ENCODE measurements at places on chromosomes 4 and X.

GRCh38 chr4:127506283-127506682, 126.5 kb upstream of the INTU start:
- DNase-seq = no peak

- no peak for DNase-seq
Observed at GRCh38 chr4:58453956-58454355, 1343.8 kb upstream of the IGFBP7 start.

DNA sequence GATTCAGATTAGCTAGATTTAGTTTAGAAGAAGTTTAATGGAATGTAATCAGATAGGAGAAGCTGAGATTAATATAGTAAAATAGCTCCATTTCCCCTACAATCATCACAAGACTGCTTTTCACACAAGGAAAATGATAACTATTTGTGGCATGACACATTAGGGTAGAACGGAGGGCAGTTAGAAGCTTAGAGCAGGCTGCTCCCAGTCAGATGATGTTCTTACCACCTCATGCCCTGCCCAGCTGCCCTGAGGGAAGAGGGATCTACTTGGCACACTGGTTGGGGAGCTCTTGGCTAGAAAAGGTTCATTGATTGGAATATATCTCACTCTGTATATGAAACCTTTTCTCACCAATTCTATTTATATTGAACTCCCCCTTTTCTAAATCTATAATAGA, 180.7 kb upstream of the IL15 start:
- DNase-seq = no peak

DNA sequence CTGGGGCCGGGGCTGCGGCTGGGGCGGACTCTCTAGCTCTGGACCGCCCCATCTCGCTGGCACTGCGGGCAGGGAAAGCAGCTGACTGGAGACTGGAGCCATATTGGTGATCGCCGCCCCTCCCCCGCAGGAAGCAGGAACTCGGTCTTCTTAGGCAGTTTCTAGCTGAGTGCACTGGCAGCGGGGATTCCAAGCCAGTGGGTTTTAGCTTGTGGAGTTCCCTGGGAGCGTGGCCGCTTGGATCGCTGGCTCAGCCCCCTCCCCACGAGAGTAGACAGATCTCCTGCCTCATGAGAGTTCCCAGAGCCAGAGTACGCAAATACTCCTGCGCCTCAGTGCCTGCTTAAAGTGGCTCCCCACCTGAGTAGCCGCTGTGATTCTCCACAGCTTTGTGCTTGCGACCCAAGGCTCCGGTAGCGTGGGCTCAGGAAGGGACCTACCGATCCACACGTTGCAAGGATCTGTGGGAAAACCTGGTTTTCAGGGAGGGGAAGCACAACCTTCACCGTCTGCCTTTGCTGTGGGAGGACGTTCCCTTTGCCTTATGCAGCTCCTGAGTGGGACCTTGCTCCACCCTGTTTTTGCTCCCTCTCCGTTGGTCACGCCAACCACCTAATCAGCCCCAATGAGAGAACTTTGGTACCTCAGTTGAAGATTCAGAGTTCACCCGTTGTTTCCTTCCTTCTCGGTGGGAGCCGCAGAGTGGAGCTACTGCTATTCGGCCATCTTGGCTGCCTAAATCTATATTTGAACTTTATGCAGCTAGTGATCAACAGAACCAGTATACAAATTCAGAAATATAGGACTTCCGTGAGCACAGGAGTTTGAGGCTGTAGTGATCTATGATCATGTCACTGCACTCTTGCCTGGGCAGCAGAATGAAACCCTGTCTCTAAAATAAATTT, 803.9 kb upstream of the PCDH10 start:
- DNase-seq = peak; percentile 68

- no peak for DNase-seq
Observed at GRCh38 chr4:73419106-73420038, 15.3 kb downstream of the ALB start.

- no peak for DNase-seq
Observed at GRCh38 chrX:11540532-11541377, 125.0 kb downstream of the ARHGAP6 start.

DNA sequence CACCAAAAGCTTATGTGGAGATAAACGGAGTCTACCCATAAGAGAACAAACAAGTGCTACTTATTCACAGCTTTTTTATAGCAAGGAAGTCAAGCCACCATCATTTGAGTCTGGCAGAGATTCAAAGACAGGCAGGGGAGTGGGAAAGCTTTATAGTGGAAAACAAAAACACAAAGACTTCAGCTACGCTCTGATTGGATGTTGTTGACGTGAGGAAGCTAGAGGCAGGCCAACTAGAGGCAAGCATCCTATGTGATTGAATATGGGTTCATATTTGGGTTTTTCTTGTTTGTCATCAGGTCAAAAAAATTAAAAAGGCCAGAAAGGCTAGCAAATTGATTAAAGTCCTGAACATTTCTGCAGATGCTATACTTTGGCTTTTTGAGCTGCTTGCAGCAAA, 719 bp upstream of the TCEAL4 start:
- no peak for DNase-seq

DNA sequence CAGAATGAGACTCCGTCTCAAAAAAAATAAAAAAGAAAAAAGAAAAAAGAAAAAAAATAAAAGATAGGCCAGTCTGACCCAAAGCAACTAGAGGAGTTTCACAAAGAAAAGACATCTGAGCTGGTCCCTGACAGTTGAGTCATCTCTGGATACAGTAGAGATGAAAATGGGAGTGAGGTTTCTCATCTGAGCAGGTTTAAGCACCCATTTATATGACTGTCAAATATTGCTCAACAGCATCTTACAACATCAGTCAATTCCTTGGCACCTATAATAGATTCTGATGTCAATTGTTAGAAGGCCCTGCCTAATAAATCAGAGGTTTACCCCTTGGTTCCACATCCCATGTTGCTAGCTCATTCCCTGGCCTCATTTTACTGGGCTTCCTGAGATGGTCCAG, 490.5 kb downstream of the MAGEE1 start:
- DNase-seq = no peak

- no peak for DNase-seq
Observed at GRCh38 chr4:105596684-105597083, 44.3 kb downstream of the ARHGEF38 start.

GRCh38 chr4:1628892-1629698, 55.0 kb downstream of the FAM53A start:
- DNase-seq = peak; percentile 16

- DNase-seq = no peak
Observed at GRCh38 chr4:138076561-138076960, 165.6 kb downstream of the SLC7A11 start.

DNA sequence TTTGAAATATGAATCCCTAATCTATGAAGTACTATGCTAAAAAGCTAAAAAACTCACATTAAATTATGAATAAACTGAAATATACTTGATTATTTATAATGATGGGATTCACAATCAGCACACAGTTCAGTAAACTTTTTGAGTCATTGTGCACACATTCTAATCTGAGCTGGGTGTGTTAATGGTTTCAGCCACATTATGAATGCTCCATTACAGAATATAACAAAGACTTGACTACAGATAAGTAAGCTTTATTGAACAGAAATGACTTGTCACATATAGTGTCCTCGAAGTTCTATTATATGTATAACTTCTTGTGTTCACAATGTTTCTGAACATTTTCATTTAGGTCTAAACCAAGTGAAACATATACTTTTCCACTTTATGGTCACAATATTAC, 1649.9 kb upstream of the IGFBP7 start:
- no peak for DNase-seq

GRCh38 chr4:168717847-168718246, 221.0 kb downstream of the PALLD start:
- no peak for DNase-seq

DNA sequence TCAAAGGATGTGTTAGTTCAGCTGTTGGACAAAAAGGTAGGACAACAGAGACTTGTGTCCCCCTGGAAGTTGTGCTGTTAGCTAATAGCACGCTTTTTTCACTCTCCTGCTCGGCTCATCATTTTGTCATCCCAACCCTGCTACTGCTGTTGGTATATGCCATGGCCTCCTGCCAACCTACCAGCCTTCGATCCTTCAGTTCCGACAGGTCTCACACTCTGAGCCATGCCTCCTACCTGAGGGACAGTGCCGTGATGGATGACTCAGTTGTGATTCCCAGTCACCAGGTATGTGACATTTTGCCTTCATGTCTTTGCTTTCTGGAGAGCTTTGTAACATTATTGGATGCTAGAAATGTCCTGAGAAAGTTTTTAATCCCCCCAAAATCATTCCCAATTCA, 268.1 kb downstream of the ANK2 start:
- no peak for DNase-seq

DNA sequence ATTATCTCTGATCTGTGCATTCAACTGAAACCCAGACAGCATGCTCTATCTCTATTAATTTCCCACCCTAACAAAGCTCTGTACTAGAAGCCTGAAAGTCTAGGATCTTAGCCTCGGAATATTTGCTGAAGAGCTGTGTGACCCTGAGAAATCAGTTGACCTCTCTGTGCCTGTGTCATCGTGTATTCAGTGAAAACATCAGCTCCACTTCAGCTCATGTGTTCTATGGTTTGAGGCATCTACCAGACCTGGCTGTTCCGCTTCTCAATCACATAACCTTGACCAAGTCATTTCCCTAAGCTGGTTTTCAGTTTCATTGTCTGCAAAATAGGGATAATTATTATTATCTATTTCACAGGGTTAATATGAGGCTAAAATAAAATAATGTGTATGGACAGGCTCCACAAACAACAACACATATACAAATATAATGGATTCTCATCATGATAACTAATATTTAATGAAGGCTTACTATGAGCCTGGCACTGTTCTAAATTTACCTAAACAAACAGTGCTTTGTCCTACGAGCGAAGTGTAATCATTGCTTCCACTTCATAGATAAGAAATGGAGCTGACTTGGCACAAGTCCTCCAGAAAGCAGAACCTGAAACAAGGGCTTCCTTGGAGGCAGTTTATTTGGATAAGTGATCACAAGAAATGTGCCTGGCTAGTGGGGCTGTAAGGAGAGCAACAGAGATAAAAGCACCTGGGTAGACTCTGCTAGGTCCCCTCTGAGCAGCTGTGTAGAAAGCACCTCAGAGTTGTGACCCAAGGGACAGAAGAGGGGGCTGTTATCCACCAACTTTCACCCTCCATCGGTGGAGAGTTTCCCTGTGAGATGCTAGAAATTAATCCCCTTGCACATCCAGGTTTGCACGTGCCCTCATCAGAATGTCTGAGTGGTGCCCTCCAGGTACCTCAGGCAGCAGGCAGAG, 356.9 kb downstream of the RAB28 start:
- no peak for DNase-seq

GRCh38 chrX:39941332-39941920, 156.3 kb downstream of the BCOR start:
- no peak for DNase-seq

- DNase-seq = peak; percentile 7
Observed at GRCh38 chrX:22950269-22951266, 49.2 kb upstream of the DDX53 start.

GRCh38 chr4:53942712-53943111, 121.7 kb downstream of the CHIC2 start:
- DNase-seq = no peak

GRCh38 chr4:129364747-129365452, 268.9 kb downstream of the C4orf33 start:
- no peak for DNase-seq

DNA sequence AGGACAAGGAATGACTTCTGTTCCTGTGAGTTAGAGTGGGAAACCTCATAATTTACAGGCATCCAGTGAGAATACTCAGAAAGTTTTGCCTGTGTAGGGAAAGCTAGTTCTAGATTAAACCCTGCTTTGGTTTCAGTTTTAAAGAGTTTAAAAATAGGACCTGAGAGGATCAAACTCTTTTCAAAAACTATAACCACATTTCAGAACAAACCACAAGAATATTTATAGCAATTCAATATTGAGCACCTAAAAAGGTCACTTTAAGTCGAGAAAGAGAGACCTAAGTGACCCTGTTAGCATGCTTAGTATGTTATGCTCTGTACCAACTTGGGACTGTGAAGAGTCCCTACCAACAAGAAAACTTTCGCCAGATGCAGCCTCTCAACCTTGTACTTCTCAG, 17.4 kb upstream of the PWWP3B start:
- no peak for DNase-seq

GRCh38 chr4:85901500-85901899, 426.6 kb downstream of the ARHGAP24 start:
- DNase-seq = no peak

DNA sequence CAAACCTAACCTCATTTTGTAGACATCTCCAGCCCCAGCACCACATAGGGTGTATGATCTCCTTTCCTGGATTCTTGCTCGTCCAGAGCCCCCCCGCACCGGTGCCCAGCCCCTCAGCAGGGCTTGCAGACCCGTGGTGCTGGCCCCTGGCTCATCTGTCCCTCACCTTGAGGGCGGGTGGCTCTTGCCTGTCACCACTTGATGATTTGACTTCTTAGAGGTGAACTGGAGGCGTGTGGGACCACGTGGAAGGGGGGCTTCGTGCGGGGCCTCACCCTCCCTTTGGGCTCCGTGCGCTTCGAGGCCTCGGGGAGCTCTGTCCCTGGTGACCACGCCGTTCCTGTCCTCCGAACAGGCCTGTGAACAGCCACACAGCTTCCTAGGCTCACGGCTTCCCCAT, 15.5 kb downstream of the UVSSA start:
- DNase-seq = no peak

DNA sequence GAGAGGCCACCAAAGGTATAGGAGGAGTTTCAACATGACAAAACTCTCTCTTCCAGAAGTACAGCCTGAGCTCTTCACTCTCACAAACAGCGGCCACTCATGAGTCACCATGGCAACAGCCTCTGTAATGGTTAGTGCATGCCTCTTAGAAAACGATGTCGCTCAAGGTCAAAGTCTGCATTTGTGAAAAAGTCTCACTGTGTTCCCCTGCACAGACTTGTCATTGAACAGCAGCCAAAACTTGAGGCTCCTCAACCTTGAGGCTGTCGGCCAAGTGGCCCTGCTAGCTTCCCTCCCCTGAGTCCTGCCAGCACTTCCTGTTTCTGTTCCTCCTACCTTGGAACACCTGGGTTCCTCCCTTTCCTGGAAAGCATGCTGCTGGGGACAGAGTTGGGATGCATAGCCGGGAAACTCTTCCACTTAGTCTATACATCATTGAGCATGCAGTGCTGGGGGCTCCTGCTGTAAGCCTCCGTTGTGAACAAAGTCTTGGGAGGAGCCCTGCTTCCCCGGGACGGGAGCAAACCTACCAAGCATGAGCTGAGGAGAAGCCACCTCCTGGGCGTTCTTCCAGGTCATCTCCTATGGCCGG, 66.6 kb downstream of the ING2 start:
- peak; percentile 31 for DNase-seq

DNA sequence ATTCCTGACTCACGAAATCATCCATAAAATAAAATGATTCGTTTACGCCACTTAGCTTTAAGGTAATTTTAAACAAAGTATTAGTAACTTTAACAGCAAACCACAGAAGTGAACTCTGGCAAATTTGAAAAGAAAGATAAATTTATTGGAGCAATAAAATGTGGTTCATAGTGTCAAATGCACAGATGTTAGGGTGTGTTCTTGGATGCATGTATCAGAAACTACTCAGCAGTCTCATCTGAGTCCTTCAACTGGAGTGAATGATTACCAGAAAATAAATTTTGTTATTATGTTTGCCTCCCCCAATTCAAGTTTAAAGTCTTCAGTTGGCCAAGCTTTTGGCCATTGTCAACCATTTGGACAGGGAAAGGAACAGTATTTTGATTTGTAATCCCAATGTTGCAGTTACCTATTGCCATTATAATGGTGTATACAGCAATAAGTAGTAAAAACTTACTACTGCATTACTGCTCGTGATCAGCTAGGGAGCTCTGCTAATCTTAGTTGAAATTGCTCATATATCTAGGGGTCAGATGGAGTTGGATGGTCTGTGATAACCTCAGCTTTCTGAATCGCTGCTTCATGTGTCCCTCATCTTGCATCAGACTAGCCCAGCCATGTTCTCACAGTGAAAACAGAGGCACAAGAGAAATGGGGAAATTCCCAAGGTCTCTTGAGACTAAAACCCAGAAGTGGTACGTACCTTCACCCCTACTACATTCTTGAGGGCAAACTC, 254.6 kb upstream of the KCNIP4 start:
- DNase-seq = no peak

Measured in trophoblast cell (in vitro differentiated cells and primary cell).